A549 treated with Hydrocortisone at 1 μM for 4 hours (cell line): ENCODE measurements at places on chromosomes 5 and 9. TPM values are rescaled to one million over a fixed set of nuclear protein-coding genes. Genes with fewer than 3 reads are reported as not detected.

The TXNDC15 gene
- 46.4 to 64.4 TPM (median 50.1 TPM) in 5 replicates for total RNA-seq

The NPM1 gene
- 3,179 to 4,139 TPM (median 3,389 TPM) in 5 replicates for total RNA-seq

The GLIPR2 gene
- total RNA-seq, result 7.7 to 9.4 TPM (median 9.1 TPM) in 5 replicates

The TJP2 gene
- total RNA-seq, result 3.4 to 5.5 TPM (median 4.9 TPM) in 5 replicates

The LEAP2 gene
- 0.62 to 1.0 TPM (median 0.97 TPM) in 5 replicates for total RNA-seq
